Tibial nerve (tissue), 4 donors: ENCODE measurements at places on chromosomes 7 and 10. TPM values are rescaled to one million over a fixed set of nuclear protein-coding genes. Genes with fewer than 3 reads are reported as not detected.

The SEPTIN14 gene
- total RNA-seq: not detected

The IQCE gene
- total RNA-seq: 29.4 TPM

The C7orf33 gene
- not detected for total RNA-seq

The TMEM184A gene
- 0.66 TPM for total RNA-seq

The HPSE2 gene
- total RNA-seq: not detected

The SPDYE9 gene
- total RNA-seq: not detected

The FOXI2 gene
- total RNA-seq: 0.59 TPM

The AFAP1L2 gene
- 176 TPM for total RNA-seq

The CALY gene
- total RNA-seq: not detected

The GDI2 gene
- total RNA-seq: 211 TPM

The PTN gene
- total RNA-seq: 10.0 TPM

The ATRNL1 gene
- total RNA-seq: 3.3 TPM

The IDI2 gene
- not detected for total RNA-seq

The PLEKHS1 gene
- not detected for total RNA-seq

The PRLHR gene
- not detected for total RNA-seq

The ADD3 gene
- 310 TPM for total RNA-seq
